ENCODE measurements at places on chromosomes 3 and 15.

DNA sequence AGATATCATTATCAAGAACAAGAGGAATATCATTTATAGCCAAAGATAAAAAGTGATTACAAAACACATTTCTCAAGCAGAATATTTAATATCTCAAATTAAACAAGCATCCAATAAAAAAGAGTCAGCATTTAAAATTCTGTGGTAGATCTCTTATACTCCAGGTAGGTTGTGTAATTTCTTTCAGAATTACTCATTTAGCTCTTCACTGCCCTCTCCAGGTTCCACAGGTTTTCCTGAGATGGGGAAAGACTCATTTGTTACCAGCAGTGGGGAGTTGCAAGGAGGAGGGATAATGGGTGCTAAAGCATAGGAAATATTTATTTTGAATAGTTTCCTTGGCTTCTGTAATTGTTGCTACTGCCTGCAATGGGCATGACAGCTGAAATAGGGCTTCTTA lies 83.1 kb upstream of the RASGRP1 start:
- peak; percentile 31 for DNase-seq

- no peak for DNase-seq
Measured at GRCh38 chr3:152149832-152150231, 118.9 kb upstream of the MBNL1 start.

GRCh38 chr15:59611276-59612260 lies at the start of gene GCNT3:
Gene GCNT3 (plus strand): TSS chr15:59611783. CDS start chr15:59618239, 6,456 bp downstream.
- peak; percentile 95 for DNase-seq

- DNase-seq = no peak
Measured at GRCh38 chr3:128011140-128011539, 41.1 kb upstream of the SEC61A1 start.

DNA sequence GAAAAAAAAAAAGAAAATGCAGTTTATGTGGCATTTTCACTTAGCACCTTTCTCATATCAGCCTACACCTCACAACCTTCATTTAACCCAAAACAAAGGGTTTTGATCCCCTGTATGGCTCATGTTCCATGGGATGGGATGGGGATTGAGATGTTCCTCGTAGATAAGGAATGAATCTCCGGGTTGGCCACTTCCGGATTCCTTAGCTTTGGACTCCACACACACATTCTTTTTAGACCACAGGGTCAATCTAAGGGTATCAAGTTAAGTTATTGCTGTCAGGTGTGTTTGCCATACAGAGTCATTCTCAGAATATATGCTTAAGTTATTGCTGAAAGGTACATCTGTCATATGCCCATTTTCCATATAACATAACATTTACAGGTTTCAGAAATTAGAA lies 301.4 kb upstream of the TGFBR2 start:
- DNase-seq = peak; percentile 47

DNA sequence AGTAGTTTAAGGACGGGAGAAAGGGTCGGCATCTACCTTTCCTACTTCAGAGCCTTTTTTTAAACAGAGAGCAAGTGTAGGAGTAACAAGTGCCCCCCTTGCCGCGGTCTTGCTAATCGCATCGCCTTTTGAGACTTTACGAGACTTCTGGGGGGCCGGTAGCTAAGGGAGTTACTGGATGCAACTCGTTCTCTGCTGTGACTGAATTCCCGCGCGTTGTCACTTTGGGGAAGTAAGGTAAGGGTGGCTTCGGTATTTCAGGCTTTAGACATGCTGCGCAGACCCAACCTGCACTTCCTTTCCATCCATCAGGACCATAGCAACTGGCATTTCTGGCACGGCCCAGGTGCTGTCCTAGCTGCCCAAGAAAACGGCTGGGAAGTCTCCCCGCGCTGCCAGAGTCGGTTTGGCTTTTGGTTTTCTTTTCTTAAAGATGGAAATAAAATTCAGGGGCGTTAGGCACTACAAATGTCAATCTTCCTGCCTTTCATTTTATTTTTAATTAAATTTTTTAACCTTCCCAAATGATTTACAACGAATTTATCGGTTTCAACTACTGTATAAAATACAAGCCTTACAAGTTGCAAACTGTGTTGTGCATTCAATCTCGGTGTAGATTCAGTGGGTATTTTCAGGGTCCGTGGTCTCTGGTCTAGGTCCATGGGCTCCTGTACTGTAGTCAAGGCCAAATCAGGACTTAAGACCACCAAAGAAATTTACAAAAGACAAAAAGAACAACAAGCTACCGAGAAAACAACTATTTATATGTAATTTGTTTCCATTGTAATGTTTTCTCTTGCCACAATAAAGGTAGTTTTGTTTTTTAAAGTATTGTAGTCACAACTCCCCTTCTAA lies 3.5 kb downstream of the MECOM start:
- DNase-seq = no peak
